ENCODE measurements at places on chromosomes 2 and 18. TPM values are rescaled to one million over a fixed set of nuclear protein-coding genes. Genes with fewer than 3 reads are reported as not detected.

TMEFF2 gene
- total RNA-seq, result 18.1 TPM

HOXD10 gene
- total RNA-seq, result 4.1 TPM

STARD6 gene
- not detected for total RNA-seq

CD28 gene
- not detected for total RNA-seq

ZBTB7C gene
- total RNA-seq, result 9.1 TPM

DTNA gene
- total RNA-seq, result 10.9 TPM

MAPRE3 gene
- total RNA-seq, result 16.0 TPM

TSN gene
- total RNA-seq, result 63.4 TPM

OTOF gene
- 0.25 TPM for total RNA-seq

REG1B gene
- total RNA-seq, result not detected

GAD1 gene
- total RNA-seq, result 0.31 TPM

MYO1B gene
- total RNA-seq, result 74.6 TPM

CCDC178 gene
- total RNA-seq, result 3.1 TPM

LIMS4 gene
- total RNA-seq, result 1.2 TPM

TMEM169 gene
- 0.71 TPM for total RNA-seq

UCN gene
- 3.1 TPM for total RNA-seq

BCL2 gene
- total RNA-seq, result 8.5 TPM

OSR1 gene
- 26.0 TPM for total RNA-seq

UPP2 gene
- total RNA-seq, result not detected

CABLES1 gene
- total RNA-seq, result 11.3 TPM

SPEG gene
- total RNA-seq, result 95.4 TPM

CFAP65 gene
- not detected for total RNA-seq

CXCR2 gene
- total RNA-seq, result 0.31 TPM

DSG1 gene
- 0.09 TPM for total RNA-seq

INHA gene
- 3.6 TPM for total RNA-seq

GKN1 gene
- total RNA-seq, result not detected

ASB3 gene
- total RNA-seq, result 36.6 TPM

DSEL gene
- total RNA-seq, result 6.4 TPM

OXER1 gene
- 7.5 TPM for total RNA-seq

CPS1 gene
- 7.5 TPM for total RNA-seq

MYL1 gene
- total RNA-seq, result 0.36 TPM

ALPG gene
- not detected for total RNA-seq

ATOH8 gene
- total RNA-seq, result 12.7 TPM

UGT1A5 gene
- total RNA-seq, result not detected

MAB21L4 gene
- 2.4 TPM for total RNA-seq

NEU2 gene
- not detected for total RNA-seq

KCNF1 gene
- 0.83 TPM for total RNA-seq

SCYGR4 gene
- not detected for total RNA-seq

GREB1 gene
- total RNA-seq, result 22.9 TPM

MOGAT1 gene
- not detected for total RNA-seq

DSG2 gene
- 98.0 TPM for total RNA-seq

COL4A3 gene
- not detected for total RNA-seq

HMSD gene
- 7.2 TPM for total RNA-seq

PARD6G gene
- 30.8 TPM for total RNA-seq

DPP10 gene
- total RNA-seq, result 73.0 TPM

ERBB4 gene
- total RNA-seq, result 8.5 TPM

MXD1 gene
- total RNA-seq, result 9.7 TPM

Data from mesothelial cell of epicardium (in vitro differentiated cells).